Activated T-helper 9 cell treated with anti-CD3 and anti-CD28 coated beads, Interleukin-2, amount 50 U/mL, for 16 hours (primary cell): ENCODE measurements at places on chromosomes 4 and X.

DNA sequence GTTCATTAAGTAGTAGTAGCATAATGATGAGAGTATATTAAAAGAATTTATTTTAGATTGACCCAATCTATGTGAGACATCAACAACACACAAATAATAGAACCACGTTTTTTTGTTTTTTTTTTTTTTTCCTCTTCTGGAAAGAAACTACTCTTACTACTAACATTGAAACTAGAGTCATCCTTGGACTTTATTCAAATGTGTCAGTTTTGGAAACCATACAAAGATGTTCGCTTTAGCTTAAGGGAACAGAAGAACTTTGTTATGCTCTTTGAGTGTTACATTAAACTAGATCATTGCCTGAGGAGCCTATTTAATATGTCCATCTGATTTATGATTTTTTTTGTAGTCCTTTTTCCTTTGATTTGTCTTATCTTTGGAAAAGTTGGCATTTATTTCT lies 166.7 kb downstream of the RPA4 start:
- DNase-seq: no peak

- no peak for DNase-seq
These were observed 336.6 kb upstream of the MAD2L1 start for GRCh38 chr4:120403296-120403695.

GRCh38 chr4:161519611-161520010 lies 644.2 kb downstream of the FSTL5 start:
- no peak for DNase-seq

DNA sequence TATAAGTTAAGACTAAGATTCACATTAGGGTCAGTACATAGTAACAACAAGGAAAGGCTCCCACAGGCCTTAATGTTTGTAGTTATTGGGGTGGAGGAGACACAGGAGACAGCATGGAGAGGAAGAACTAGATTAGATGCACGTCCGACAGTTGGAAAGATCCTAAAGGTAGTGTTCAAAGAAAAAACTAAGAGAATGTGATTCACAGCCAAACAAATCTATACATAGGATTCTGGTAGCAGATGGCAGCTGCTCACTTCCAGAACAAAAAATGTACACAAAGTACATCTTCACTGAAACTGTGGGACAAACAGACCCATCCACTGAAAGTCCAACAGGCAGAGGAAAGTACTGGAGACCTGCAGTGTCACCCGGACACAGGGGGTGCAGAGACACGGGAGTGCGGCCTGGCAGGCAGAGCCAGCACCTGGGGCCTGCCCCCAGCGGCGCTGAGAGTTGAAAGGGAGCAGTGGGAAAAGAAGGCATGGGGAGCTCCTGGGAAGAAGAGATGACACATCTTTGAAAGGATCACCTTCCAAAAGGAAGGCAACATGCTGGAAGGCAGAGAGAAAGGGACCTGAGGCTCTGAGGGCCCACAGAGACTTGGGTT lies 40.0 kb downstream of the NELFA start:
- DNase-seq: no peak

DNA sequence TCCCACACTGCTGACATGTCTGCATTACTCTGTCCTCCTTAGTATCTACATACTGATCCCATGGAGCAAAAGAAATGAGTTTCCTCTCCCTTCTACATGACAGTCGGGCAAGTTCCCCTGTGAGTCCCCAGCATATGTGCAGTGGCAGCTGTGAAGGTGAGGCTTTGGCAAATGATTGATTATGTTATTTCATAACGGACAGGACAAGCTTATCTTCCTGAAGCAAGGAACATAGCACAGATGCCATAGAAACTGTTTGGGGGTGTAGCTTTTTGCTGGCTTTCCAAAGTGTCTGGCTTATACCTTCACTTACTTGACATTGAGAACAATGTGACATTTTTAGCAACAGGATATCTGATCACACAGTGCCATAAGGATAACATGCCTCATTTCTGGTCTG lies 136.8 kb upstream of the PDLIM3 start:
- DNase-seq: no peak

DNA sequence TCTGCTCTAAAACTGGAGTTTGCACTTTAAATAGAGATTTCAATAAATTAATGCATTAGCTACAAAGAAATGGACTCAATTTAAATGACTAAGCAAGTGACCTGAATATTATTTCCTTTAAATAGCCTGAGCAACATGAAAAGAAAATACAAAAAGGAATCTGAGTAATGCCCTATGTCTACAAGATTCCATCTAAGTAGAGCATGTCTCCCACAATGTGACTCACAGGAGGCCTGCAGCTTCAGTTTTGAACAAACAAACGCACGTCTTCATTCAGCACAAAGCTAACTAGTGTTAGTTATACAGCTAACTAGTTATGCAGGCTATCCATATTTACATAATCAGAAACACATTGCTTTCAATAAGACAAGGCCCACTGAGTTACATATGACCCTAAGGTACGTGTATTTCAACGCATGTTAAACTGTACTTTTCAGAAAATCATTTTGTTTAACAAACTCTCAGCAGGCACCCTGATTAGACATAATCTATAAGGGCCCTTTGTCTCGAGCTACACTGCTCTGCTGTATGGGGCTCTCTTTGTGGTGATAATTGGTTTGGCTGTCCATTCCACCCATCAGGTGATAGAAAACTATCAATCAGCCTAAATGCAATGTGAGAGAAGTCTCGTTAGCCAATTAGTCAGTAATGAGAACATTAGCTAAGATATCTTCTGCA lies 116.5 kb downstream of the MAML3 start:
- DNase-seq: no peak

DNA sequence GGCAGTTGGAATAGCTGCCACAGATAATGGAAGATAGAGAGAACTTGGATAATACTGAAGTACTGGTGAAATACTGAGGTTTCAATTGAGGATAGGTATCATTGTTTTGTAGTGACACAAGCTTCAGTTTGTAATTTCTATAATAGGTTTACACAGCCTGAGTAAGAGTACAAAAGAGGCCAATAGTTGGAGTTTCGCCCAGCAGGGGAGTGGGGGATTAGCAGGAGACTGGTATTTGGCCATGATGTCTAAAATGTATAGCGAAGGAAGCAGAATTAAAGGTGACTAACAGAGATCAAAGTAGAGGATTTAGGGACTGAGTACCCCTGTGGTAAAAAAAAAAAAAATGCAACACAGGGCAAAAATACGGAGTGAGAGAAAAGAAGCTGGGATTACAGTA lies 129.5 kb downstream of the KCTD8 start:
- DNase-seq: no peak
